ENCODE measurements at places on chromosomes 6 and 20.

DNA sequence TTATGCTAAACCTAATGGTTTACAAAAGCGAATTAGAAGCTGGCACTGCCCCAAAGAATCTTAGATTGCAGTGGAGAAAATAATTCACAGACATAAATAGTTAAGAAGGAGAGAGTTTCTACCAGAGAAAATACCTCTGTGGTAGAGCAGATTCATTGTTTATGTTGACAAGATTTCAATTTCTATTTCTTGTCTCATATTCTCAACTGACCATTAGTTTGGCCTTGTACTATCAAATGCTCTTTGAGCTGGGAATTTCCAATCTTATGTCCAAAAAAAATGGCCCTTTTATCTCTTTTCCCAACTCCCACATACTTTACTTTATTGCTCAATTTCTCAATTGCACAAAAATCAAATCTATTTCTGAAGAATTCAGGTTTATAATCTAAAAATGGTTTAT lies 804.1 kb upstream of the CITED2 start:
- no peak for DNase-seq

DNA sequence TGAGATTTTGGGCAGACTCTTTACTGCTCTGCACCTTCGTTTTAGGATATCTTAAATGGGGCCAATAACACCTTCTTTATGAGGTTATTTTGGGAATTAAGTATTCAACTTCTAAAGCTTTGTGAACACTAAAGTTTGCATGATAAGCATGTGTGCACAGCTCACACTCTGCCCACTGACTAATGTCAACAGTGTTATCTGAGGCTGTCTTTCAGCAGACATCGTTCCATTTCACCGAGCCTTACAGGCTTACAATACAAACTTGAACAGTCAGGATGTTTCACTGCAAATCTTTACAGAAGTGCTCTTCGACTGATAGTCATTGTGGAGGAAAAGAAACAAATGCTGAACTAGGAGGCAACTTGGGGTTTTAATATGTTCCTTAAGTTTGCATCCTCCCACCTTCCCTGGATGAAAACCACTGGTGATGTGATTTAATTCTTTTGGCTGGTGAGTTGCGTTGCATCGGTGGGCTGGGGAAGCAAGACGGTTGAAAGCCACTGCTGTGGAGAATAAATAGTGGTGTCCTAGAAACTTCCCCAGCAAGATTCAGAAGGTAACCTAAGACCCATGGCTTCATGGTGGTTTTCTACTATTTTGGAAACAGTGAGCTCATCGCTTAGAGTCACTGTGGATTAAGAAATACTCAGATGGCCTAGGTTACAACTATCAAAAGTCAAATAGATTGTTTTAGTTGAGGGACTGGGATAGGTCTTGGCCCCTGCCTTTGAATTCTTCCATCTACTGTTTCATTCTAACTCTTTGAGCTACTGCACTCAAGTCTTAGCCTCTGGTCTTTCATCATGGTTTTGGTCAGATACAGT lies 167.2 kb upstream of the MAP3K7 start:
- DNase-seq = no peak

- DNase-seq = no peak
Observed at GRCh38 chr6:157946865-157947532, 34.7 kb upstream of the SYNJ2 start.

DNA sequence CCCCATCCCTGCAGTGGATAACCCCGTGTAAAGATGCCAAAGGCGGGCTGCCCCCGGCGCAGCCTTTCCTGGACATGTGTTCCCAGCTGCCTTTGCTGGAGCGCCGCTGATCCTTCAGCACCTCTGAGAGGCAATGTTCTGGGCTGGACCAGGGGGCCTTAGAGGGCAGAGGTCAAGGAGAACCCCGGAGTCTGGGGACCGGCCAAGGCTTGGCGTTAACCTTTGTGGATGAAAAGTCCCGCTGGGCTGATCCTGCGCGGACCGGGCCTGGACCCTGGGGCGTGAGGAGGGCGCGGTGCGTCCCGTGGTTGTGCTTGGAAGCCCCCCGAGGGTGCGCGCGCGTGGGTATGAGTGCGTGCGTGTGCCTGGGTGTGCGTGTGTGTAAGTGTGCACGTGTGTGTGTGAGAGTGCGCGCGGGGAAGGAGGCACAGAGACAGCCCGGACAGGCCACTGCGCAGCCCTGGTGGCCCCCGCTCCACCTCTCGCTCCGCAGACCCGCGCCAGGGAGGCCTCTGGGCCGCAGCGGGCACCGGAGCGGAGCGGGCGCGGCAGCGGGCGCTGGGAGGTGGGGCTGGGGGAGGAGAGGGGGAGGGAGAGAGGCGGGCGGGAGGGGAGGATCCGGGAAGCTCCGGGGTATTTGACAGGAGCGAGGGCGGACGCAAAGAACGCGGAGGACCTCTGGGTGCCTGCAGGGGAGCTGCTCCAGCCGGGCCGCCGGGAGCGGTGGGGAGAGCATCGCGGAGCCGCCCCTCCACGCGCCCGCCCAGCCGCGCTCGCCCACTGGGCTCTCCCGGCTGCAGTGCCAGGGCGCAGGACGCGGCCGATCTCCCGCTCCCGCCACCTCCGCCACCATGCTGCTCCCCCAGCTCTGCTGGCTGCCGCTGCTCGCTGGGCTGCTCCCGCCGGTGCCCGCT lies at the start of gene SMOC2:
TSS of gene SMOC2 (plus strand) at position 665 of the 914 bp plus-strand sequence. CDS start at position 852, 187 bp downstream.
- peak; percentile 78 for DNase-seq

DNA sequence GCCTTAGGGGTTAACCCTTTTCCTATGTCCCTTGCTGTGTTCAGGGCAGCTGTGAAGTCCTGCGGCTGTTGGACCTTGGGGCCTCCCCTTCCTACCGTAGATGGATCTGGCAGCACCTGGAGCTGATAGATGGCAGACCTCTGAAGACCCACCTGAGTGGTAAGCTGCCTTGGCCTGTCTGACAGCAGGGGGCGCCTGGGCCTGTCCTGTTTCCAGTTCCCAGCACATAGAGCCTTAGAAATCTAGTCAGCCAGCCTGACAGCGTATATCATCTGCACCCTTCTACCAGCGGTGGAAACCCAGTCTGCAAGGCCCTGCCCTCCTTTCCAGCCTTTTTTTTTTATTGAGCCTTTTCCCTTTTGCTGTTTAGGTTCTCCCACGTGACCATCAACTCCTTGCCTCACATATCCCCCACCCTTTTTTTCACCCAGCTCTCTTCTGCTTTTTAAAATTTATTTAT lies 26.6 kb downstream of the CNBD2 start:
- DNase-seq = peak; percentile 84

DNA sequence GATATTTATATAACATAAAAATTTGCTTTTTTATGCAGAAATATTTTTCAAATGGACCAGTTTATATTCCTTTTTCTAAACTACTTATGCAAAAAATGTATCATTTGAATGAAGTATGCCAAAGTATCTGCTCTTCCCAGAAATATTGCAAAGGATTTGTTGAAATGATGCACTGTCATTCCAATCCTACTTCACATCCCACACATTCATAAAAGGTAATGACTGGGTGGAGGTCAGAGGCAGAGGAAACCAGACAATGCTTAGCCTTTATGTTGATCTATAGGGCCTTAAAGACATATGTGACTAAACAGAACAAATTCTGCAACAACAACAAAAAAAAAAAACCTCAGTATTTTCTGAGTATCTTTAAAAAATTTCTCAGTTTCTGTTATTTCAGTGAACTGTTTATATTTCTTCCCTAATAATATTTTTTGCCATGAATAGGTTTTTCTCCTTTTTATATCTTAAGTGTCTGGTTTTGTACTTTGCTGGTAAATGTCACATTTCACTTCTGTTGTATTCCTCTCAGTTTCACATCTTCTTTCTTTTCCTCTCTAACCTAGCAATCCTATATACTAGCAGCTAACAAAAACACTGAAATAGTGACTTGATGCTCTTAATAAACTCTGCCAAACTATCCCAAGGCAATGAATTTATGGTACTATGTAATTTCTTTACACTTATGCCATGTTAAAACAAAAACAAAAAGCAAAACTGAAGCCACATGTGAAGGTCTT lies 374.1 kb downstream of the BCKDHB start:
- DNase-seq = no peak

- no peak for DNase-seq
Observed at GRCh38 chr6:116072368-116072767, 11.7 kb upstream of the FRK start.

GRCh38 chr20:24648919-24649318 lies 179.5 kb downstream of the SYNDIG1 start:
- DNase-seq = peak; percentile 13

GRCh38 chr20:6501061-6501460 lies 266.4 kb upstream of the BMP2 start:
- DNase-seq = no peak

- no peak for DNase-seq
Observed at GRCh38 chr6:67863346-67863745, 771.7 kb upstream of the ADGRB3 start.

DNA sequence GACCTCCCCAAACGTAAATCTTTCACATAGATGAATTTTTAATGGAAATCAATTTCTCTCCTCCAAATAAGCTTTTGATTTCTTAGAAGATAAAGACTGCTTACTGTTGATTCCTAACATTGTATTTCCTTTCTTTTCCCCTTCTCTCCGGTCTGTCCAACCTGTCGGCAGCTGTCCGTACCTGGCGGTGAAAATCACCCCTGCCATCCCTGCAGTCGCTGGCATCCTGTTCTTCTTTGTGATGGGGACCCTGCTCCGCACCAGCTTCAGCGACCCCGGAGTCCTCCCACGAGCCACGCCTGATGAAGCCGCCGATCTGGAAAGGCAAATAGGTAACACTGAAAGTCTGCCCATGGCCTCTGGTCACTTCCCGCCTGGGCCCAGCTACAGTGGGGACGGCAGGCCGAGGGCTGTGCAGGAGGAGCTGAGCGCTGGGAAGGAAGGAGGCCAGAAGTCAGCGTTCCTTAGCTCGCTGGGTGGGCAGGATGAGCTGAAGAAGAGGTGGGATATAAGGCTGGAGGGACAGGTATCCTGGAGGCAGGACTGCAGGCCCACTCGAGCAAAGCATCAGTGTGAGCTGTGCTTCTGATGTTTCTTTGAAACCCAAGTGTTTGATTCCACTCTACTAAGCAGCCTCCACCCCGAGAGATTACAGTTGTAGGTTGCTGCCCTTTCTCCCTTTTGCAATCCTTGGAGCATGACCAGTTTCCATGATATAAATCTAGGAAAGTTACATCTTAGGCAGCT lies 161.6 kb downstream of the ZDHHC14 start:
- no peak for DNase-seq

- no peak for DNase-seq
Observed at GRCh38 chr6:18347021-18347577, 40.1 kb upstream of the RNF144B start.

DNA sequence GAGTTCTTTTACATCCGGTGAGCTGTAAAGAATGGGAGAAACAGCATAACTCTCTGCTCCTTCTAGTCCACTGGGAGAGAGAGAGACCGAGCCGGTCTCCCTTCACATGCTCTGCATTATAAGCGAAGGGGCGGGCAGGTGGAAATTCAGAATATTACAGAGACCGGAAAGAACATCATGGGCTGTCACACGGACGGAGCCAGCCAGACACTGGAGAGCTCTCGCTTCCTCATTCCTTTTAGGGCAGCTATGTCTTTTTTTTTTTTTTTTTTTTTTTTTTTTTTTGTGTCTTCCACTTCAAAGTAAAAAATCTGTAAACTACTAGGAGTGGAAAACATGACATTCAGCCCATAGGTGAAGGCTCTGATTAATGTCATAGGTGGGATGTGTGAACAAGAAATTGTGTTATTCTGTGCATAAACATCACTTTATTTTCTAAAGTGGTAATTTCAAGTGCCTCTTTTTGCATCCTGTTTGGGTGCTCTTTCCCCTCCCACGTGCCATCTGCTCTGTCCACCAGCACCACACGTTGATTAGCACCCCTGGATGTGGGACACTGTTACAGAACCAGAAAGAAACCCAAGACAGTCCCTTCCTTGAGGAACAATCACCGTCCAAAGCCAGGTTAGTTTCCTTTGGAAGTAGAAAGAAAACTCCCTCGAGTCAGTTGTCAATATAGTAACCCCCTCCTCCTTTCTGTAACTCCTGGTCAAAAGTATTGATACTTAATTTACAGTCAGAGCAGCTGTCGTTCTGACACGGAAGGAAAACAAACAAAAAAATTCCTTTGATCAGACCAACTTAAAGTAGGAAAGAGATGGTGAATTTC lies at the start of gene TAGAP:
TSS of gene TAGAP (minus strand) at position 93 of the 829 bp plus-strand sequence. CDS start 845 bp downstream, outside the sequence.
- DNase-seq = peak; percentile 59

- no peak for DNase-seq
Observed at GRCh38 chr6:2029130-2029794, 216.1 kb downstream of the GMDS start.

DNA sequence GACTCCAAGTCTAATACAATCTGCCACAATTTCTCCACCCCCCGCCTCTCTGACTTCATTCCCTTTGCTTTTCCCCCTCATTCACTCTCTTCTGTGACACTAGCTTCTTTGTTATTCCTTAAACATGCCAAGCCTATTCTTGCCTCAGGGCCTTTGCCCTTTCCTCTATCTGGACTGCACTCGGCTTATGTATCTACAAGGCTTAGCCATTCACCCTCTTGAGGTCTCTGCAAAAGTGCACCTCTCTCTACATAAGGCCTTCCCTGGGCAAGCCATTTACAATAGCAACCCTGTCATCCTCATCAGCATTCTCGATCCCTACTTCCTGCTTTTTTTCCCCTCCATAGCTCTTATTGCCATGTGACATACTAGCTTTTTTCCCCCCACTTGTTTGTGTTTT lies 168.9 kb downstream of the PDSS2 start:
- DNase-seq = no peak

GRCh38 chr6:143007646-143008045 lies 53.0 kb upstream of the AIG1 start:
- no peak for DNase-seq

GRCh38 chr6:10425975-10426780 lies 11.3 kb upstream of the TFAP2A start:
- DNase-seq = no peak

DNA sequence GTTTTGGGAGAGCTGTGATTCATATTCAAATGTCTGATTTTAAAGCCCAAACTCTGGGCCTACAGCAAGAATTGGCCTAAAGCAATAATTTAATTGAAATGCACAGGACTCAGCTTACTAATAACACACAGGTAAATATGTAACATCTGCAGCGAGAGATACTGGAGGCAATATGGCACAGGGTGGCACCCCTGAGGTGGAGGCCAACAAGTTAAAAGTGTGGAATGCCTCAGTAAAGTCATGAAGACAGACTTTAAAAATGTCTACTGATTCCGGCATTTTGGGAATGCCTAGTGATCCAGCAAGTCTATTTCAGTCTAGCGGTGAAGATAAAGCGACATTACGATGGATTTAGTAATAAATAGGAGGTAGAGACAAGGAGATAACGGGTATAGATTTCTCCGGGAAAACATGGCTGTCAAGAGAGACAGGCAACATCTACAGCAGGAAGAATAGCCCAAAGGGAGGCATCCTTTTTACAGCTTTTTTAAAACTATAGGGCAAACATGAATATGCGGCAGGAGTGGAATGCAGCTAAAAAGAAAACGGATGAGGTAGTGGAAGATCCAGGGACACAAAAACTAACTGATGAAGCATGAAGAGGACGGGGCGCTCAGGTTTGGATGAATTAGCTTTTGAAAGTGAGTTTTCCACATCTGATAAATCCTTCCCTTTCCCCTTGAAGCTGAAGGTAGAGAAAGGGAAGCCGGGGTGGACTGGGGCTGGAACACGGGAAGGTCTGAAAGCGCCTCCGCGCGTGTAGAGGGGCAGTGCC lies 1.2 kb downstream of the NANP start:
- no peak for DNase-seq
